Keratinocyte (primary cell): ENCODE measurements at places on chromosomes 11 and 22. TPM values are rescaled to one million over a fixed set of nuclear protein-coding genes. Genes with fewer than 3 reads are reported as not detected.

- H3K4me1 ChIP-seq, result no peaks in the 10 kb centered on the region
- H3K27me3 ChIP-seq, result no peaks in the 10 kb centered on the region
- peak; percentile 28 for DNase-seq
- H3K4me3 ChIP-seq, result no peak overlapping the region
Measured at GRCh38 chr22:31561238-31561887, 65.0 kb downstream of the SFI1 start.

DNA sequence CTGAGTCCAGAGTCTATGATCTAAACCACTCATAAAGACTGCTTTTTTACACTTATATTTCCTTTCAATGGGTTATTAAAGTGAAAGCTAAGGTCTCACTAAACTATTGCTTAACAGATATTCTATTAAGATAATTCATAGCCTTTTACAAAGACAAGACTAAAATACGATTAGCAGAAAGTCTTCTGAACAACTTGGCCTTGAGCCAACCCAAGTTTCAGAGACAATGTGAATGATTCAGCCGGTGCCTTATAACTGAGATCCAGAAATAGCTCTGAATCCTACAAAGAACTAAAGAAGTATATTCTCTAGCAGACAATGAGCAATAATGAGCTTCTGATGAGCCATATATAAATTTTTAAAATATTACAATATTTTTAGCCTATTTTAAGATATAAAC is 41.5 kb upstream of the CARD18 start:
- DNase-seq, result no peak
- no peak overlapping the region for H3K27ac ChIP-seq
- H3K36me3 ChIP-seq, result no peaks in the 10 kb centered on the region
- no peaks in the 10 kb centered on the region for H3K27me3 ChIP-seq
- no peak overlapping the region for H3K4me3 ChIP-seq
- no peaks in the 10 kb centered on the region for H3K4me1 ChIP-seq

GRCh38 chr11:28697920-28698827 is 590.0 kb downstream of the METTL15 start:
- H3K27me3 ChIP-seq, result no peaks in the 10 kb centered on the region
- H3K4me1 ChIP-seq, result peaks cover 16% of the 10 kb centered on the region
- no peak overlapping the region for H3K27ac ChIP-seq

GRCh38 chr11:94673951-94674491 is 94.1 kb upstream of the AMOTL1 start:
- H3K27ac ChIP-seq, result peak overlapping the region; percentile 42
- peaks cover 59% of the 10 kb centered on the region for H3K4me1 ChIP-seq
- no peaks in the 10 kb centered on the region for H3K36me3 ChIP-seq
- no peak overlapping the region for H3K4me3 ChIP-seq

- peak overlapping the region; percentile 92 for H3K4me3 ChIP-seq
- H3K4me1 ChIP-seq, result peaks cover 52% of the 10 kb centered on the region
- peaks cover 6% of the 10 kb centered on the region for H3K36me3 ChIP-seq
- H3K27me3 ChIP-seq, result no peaks in the 10 kb centered on the region
Measured at GRCh38 chr11:67352546-67353316, 615 bp downstream of the POLD4 start.

DNA sequence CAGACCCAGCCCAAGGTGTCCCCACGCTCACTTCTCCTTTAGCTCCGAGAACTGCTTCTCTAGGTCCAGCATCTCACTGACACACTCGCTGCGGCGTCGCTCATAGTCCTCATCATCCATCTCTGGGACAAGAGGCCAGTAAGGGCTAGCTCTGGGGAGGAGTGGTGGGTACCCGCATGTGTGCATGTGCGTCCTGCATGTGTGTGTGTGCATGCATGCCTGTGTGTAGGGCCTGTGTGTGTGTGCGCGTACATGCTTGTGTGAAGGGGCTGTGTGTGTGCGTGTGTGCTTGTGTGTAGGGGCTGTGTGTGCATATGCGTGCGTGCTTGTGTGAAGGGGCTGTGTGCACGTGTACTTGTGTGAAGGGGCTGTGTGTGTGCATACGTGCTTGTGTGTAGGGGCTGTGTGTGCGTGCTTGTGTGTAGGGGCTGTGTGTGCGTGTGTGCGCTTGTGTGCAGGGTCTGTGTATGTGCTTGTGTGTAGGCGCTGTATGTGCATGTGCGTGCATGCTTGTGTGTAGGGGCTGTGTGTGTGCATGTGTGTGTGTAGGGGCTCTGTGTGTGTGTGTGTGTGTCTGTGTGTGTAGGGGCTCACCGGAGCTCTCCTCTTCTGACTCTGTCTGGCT is 3.3 kb downstream of the BRMS1 start:
- H3K4me1 ChIP-seq, result peaks cover 57% of the 10 kb centered on the region
- no peak overlapping the region for H3K4me3 ChIP-seq
- H3K27ac ChIP-seq, result no peak overlapping the region
- DNase-seq, result no peak
- H3K27me3 ChIP-seq, result no peaks in the 10 kb centered on the region

APOA5 gene
- not detected in 3 replicates for polyA plus RNA-seq

HMGXB4 gene
- 15.4 to 22.6 TPM (median 22.4 TPM) in 3 replicates for polyA plus RNA-seq

TSSK2 gene
- not detected in 3 replicates for polyA plus RNA-seq

BRSK2 gene
- 0.09 to 0.85 TPM (median 0.20 TPM) in 3 replicates for polyA plus RNA-seq

CRYBB2 gene
- polyA plus RNA-seq, result 0.09 to 0.89 TPM (median 0.55 TPM) in 3 replicates
